ENCODE measurements at places on chromosomes 4 and X.

DNA sequence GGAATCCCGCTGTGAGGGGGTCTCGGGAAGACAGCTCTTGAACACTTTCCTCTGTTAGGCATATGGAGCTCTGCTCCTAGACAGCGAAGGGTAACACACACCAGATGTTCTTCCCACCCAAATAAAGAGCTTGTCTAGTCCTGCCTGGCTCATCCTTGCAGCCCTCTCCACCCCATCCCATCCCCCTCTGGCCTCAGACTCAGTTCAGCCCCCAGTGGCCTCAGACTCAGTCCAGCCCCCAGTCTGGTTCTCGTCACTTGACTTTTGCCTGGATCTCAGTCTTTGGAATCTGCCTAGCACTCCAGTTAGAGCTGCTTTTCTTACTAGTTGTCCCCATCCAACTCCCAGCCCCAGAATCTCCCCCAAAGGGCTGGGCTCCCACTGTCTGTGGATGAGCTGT, 14.9 kb downstream of the RAB33A start:
- no peak for DNase-seq

GRCh38 chrX:926070-926469, 286.4 kb downstream of the CRLF2 start:
- no peak for DNase-seq

GRCh38 chr4:169311643-169312365, 41.0 kb upstream of the SH3RF1 start:
- DNase-seq: peak; percentile 58

DNA sequence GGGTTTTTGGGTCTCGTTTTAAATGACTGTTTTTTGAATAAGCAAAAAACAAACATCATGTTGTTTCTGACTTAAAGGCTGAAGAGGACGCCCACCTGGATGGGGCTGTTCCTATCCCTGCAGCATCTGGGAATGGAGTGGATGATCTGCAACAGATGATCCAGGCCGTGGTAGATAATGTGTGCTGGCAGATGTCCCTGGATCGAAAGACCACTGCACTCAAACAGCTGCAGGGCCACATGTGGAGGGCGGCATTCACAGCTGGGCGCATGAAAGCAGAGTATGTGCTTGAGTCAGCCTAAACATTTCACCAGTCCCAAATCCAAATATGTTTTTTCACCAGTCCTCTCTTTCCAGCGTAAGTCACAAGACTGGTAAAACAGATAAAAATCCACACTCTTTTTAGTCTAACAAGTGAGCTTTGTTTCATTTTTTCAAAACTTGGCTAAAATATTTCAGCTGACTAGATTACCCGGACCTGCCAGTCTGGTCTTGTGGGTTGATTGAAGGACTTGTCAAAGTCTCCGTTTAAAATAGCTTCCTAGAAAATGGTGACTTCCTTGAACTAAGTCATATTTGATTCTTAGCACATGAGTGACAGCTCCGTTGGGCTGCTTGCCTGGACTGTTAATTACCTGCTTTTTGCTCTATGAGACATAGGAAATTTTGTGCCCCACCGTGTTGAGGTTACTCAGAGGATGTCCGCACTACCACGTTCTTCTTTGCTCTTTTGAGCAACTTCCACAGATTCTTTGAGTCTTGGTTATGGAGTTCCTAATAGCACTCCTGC, 20.8 kb downstream of the ENOPH1 start:
- DNase-seq: no peak

- no peak for DNase-seq
Measured at GRCh38 chrX:46597771-46598170, 24.2 kb downstream of the CHST7 start.

DNA sequence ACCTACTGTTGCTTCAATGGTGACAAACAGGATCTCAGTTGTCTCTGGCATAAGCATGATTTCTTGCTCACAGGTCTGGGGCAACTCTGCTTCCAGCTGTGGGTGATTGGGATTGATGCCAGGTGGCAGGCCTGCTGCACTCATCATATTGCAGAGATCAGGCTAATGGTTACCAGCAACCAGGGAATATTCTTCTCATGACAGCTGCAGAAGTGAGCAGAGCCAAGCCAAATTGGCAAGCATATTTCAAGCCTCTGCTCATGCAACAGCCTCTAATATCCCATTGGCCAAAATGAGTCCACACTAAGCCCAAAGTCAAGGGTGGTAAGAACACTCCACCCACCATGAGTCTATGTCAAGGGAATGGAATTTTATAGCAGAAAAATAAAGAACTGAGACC, 26.7 kb upstream of the TBC1D19 start:
- DNase-seq: no peak

DNA sequence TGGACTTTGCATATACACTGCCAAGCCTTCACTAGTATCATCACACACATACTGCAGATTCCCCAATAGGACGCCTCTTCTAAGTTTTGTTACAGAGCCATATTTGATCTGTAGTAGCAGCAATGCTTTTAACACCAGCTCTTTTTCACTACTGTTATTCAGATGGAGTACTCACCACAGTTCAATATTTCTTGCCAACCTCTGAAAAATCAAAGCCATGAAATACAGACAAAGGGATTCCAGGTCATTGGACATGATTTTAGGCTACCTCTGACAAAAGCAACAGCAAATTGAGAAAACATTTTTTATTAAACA, 390.7 kb upstream of the ADGRL3 start:
- DNase-seq: no peak

GRCh38 chr4:41379230-41379629, 122.5 kb downstream of the UCHL1 start:
- no peak for DNase-seq

DNA sequence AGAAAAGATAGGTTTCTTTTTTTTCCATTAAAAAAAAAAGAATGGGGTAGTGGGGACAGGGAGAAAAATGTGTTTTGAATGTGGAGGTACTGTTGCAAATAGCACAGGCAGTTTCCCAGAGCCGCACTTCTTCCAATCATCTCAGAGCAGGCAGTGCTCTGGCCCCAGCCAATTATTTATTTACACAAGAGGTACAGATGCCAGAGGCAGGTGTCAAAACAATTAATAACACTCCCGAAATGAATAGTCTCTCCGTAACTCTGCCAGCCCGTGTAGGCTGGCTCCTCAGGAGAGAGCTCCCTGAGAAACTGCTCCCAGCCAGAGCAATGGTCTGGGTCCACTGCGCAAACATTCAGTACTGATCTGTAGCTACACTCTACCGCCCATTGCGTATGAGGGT, 130.8 kb upstream of the IL1RAPL2 start:
- no peak for DNase-seq

GRCh38 chrX:110417128-110417527, 58.5 kb downstream of the RTL9 start:
- no peak for DNase-seq

DNA sequence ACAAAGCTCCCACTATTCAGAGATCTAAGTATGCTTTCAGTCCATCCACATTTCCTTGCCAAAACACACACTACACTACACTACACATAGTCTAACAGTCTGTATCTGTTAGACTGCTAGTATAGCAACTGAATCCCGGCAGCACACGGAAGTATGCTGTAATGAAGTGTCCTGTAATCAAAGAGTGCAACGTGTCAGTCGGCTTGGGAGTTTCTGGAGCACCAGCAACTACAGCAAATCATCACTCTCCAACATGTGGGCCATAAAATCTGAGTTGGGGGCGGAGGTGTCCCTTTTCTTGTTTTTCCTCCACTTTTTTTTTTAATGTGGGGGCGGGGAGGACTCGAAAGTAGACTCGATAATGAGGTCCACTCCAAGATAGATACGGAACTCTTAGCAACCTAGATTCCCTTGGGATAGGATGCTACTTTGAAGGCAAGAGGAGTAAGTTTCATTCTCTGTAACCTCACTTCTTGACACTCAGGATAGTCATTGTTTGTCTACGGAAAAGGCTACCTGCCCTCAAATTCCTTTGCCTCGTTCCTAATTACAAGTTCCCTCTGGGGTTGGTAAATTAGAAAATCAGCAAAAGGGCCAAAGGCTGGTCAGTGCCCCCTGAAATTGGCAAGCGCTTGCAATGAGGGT, 722 bp downstream of the SLC10A7 start:
- DNase-seq: peak; percentile 54

GRCh38 chr4:186192066-186192612, 772 bp downstream of the CYP4V2 start:
- DNase-seq: no peak

DNA sequence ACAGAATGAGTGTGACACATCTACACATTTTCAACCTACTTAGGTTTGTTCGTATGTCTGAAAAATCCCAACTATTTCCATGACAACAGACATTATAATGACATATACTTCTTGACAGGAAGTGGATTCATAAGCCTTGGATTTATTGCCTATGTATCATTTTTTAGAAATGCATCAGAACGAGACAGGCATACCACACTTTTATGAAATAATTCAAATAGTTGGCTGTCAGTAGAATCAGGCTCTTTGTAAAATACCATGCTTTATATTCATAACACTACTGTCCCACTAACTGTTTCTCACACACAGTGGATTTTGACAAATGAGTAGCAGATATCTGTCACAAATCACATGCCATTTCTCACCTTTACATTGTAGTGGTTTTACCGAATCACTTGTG, 173.2 kb downstream of the BEND2 start:
- no peak for DNase-seq

- no peak for DNase-seq
Measured at GRCh38 chr4:142703694-142704309, 142.3 kb downstream of the INPP4B start.

DNA sequence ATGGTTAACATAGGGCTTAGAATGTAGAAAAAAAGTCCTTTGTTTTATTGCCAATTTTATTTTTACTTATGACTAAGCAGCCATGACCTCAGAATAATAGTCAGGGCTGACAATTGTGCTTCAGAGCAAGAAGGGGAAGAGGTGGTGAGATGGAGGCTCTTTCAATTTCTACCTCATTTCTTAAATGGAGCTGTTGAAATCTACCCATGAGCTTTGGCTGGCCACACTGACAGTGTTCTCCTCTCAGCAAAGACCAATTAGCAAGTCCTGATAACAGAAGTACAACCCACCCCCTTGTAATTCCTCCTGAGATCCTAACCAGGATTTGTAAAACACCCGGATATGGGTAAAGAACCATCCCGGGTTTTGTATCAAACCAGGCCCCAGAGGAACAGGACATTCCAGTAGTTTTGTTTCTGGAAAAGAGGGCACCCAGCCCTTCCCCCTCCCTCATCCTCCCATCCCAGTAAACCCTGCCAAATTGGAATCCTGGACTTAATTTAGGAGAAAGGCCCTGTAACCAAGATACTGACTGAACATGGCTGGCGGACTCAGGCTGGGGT, at the start of gene HEPH:
Gene HEPH, plus strand, starts transcription at position 399 of the 563 bp plus-strand sequence. CDS start 6,324 bp downstream, outside the sequence.
- peak; percentile 7 for DNase-seq

- DNase-seq: no peak
Measured at GRCh38 chrX:10233173-10233572, 76.4 kb downstream of the CLCN4 start.

DNA sequence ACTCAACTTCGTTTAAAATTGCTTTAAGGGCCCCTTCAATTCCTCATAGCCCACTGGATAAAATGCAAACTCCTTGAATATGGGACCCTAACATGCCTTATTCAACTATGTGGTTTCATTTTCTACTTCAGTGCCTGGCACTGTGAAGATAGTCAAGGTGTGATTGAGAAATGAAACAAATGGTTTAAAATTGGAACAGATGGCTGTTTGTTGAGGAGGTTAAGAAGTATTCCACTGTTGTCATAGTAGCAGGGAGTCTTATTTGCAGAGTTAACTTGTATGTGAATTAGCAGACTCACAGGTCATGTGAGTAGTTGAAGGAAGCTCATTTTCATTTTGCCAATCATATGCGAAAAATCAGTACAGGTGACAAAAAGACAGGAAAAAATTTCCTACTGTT, 593.3 kb downstream of the KCTD8 start:
- no peak for DNase-seq

DNA sequence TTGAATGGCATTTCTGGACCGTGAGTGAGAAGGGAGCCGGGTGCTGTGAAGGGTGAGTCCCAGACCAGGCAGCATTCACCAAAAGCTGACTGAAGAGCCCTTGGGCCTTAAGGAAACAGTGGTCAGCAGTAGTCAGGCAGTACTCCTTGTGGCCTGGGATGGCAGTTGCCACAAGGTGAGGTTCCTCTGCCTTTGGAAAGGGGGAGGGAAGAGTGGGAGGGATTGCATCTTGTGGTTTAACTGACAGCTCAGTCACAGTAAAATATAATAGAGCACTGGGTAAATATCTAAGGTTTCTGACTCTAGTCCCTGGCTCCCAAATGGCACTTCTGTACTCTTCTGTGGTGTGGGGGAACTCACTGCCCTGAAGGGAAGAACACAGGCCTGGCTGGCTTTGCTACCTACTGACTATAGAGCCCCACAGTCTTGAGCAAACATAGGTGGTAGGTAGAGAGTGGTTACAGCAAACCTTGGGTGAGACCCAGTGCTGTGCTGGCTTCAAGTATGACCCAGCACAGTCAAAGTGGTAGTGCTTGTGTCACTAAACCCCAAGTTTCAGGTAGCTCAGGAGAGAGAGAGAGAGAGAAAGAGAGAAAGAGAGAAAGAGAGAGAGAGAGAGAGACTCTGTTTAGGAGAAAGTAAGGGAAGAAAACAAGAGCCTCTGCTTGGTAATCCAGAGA, 154.2 kb downstream of the TEX11 start:
- no peak for DNase-seq

DNA sequence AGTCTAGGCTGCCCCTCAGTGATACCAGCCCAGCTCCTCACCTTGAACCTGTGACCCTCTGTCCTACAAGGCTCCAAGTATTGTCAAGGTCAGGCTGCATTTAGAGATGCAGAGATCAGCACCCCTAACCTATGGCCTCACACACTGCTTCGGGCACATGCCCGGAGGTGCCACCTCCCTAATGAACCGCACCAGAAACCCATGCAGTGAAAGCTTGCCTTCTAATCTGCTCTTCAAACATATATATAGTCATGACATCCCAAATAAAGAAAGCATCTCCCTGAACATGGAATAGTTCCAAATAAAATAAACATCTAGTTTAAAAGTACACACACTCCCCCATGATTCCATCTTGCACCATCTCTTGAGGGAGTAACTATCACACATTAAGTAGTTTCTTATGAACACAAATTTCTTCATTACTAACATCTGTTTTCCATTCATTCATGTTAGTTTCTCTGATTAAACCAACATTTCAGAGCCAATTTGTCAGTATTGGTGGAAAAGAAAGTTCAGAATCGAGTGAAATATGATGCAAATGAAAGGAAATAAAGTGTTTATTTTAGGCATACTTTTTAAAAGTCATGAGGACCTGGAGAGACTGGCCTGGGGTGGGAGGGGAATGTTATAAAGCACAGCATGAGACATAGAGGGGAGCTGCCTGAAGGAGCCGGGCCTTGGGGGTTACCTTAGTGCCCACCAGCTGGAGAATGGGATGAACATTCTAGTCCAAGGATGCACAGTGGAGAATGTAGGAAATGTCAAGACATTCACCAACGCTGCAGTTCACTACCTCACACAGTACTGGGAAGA, 19.2 kb downstream of the CC2D2A start:
- no peak for DNase-seq

GRCh38 chrX:138923805-138924204, 212.3 kb upstream of the FGF13 start:
- DNase-seq: no peak

GRCh38 chr4:159104694-159105414, 2.0 kb downstream of the RAPGEF2 start:
- DNase-seq: no peak

- no peak for DNase-seq
Measured at GRCh38 chr4:110527156-110527555, 51.2 kb downstream of the ENPEP start.

- no peak for DNase-seq
Measured at GRCh38 chr4:89284828-89285227, 22.8 kb downstream of the GPRIN3 start.

GRCh38 chr4:78119698-78120097, 62.6 kb downstream of the FRAS1 start:
- no peak for DNase-seq

GRCh38 chr4:117610706-117611308, 423.5 kb upstream of the NDST3 start:
- DNase-seq: no peak

GRCh38 chr4:6269616-6270511, at the start of gene WFS1:
Gene WFS1, plus strand, starts transcription at chr4:6269850. Its CDS starts 7,606 bp downstream, at chr4:6277456.
- DNase-seq: peak; percentile 100

Measured in GM13976 (cell line).